ENCODE measurements at places on chromosomes 6 and 20.

- no peak for DNase-seq
These were observed 41.8 kb downstream of the ATXN1 start for GRCh38 chr6:16719488-16719887.

DNA sequence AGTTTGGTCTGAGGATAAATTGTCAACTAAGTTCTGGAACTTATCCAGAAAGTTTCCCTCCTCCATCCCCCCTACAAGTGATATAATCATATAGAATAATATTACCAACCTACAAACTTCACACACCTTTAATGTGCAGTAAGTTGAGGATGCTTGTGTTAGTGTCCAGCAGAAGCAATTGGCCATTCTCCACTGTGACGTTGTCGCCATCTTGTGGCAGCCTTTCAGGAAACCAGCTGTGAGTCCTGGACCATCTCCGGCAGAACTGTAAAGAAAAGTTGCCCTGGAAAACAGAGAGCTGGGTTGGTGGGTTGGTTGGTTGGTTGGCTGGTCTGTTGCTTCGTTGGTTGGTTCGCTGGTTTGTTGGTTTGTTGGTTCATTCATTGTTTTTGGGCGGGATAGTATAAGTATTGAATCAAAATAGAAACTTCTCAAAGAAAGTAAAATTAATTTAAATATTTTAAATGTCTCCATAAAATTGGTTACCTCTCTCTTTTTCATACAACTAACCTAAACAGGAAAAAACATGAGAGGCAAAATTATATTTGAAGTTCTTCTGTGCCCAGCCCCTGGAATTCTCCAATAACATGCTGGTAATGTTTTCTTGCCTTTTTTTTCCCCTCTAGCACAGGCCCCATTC is 127.5 kb downstream of the PKHD1 start:
- DNase-seq: no peak

DNA sequence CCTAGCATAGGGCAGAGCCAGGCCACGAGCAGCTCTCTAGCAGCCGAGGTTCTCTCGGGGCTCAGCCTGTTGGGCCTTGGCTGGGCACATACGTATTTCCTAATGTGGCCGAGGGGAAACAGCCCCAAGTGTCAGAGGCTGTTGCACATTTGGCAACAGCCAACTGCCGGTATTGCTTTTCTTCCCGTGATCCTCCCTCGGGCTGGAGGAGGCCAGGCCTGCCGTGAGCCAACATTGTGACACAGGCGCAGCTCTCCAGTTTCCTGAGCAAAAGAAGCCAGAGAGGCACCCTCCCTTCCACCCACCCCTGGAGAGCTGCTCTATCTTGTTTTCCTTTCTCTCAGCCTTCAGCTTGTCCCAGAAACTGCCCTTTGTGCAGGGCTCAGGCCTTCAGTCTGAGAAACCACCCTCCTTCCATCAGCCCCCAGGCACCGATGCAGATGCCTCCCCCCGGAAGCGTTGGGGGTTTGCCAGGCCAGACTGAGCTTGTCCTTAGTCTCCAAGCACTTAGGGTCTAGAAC is 5.1 kb upstream of the BPI start:
- DNase-seq: no peak

DNA sequence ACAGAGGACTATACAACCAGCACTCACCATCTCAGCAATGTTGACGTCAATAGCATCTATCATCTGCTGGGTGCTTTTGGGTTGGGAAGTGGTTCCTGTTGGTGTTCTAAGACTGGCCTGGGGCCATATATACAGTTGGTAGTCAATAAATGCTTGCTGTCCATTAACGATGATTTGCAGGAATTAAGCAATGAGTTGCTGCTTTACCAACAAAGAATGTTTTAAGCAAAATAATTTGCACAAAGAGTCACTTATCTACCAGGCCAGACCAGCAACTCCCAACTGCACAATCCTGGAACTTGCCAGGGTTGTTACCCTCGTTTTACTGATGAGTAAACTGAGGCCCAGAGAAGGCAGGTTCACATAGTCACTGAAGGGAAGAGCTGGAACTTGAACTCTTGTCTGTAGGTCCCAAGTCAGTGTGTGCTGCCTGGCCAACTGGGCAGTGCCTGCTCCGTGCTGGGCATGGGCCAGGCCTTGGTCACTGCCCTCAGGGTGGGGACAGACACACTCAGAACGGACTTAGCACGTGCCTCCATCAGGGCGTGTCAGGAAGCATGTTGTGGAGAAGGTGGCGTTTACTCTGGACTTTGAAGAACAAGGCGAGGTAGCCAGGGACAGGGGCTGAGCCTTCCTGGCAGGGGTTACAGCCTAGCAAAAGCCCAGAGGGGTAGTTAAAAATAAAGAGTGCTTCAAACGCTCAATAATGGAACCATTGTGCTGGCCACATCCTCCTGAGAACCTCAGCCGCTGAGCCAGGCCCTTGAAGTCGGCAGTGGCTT is 2.5 kb upstream of the SRC start:
- DNase-seq: no peak

GRCh38 chr20:50788045-50788991 is 6.5 kb upstream of the BCAS4 start:
- DNase-seq: no peak

DNA sequence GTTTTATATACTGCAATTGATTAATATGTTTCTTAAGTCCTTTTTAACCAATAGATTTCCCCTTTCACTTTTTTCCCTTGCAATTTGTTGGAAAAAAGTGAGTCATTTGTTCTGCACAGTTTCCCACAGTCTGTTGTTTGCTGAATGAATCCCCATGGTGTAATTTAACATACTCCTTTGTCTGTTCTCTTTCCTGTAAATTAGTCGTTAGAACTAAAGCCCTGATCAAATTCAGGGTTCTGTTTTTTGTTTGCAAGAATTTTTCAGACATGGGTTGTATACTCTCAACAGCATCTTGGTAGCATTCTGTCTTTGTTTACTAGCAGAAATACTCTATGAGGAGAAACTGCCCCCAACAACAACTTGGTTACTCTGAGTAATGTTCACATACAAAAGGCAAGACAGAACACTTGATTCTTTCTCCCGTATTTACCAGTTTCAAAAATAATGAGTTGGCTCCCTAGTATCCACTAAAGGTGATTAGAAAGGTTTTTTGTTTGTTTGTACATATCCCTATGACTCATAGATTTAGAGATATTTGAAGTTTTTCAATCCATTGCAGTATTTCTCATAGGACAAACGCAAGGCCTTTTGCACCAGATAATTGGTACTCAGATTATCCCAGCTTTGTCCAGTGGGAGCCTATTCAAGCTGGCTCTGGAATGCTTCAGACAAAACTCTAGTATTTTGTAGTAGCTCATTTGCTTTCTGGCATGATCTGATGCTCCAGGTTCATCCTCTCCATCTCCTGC is 16.5 kb downstream of the BLOC1S5 start:
- DNase-seq: no peak

GRCh38 chr20:36549942-36550789 is 8.8 kb downstream of the MYL9 start:
- DNase-seq: no peak

GRCh38 chr6:45371924-45372573 is 5.7 kb downstream of the SUPT3H start:
- no peak for DNase-seq

DNA sequence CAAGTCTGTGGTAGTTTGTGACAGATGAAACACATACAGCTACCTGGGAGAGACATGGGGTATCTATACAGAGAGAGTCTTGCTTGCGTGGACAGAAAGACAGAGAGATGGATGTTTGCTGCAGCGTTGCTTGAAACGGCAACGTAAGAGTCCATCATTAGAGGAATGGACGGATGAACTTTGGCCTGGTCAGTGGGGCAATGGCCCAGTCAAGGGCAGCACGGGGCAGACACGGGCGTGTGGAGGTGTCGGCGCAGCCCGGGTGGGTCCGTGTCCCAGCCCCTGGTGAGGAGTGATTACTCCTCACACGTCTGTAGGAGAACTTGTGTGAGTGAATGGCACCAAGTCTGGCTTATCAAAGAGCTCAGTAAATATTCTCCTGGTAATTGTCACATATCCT is 21.9 kb downstream of the DACT2 start:
- DNase-seq: no peak
